ENCODE measurements at places on chromosomes 7 and 10.

- no peak for DNase-seq
These were observed 585.0 kb downstream of the KCNMA1 start for GRCh38 chr10:77052593-77052992.

DNA sequence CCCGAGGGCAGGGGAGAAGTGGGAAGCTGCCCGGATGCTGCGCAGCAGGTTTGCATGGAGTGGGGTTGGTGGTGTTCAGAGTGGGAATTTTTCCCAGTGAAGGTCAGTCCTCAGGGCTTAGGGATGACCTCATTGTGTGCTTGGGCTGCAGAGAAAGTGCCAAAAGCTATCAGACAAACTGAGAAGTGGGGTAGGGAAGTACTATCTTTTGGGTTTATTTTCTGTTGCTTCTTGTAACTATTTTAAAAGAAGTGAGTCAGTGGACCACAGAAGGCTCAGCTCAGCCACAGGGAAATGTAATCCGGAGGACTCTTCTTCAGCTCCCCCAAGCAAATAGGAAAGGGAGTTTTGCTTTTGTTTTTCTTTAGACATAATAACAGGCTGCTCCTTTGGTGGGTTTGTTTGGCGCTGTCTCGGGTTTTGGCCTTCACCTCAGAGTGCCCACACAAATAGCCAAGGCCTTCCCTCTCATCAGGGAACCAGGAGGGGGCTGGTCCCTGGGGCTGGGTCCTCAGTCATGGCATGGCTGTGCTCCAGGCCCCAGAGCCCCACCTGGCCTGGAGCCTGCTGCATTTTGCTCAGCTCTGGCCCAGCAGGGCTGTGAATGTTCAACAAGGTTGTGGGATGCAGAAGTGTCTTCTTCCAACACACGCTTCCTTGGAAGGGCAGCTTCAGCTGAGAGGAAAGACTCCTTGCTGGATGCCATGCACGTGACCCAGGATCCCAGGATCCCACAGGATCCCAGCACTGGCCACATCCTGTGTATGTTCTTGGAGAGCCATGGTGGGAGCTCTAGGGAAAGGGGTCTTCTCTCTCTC lies 5.4 kb upstream of the FAM170B start:
- no peak for DNase-seq

GRCh38 chr10:124875596-124875995 lies 66.3 kb upstream of the ZRANB1 start:
- no peak for DNase-seq

- DNase-seq: no peak
These were observed 22.2 kb downstream of the SUGCT start for GRCh38 chr7:40156988-40157387.

GRCh38 chr10:116588995-116589394 lies 1.8 kb upstream of the PNLIPRP1 start:
- DNase-seq: no peak

GRCh38 chr10:29861811-29862505 lies 197.4 kb downstream of the JCAD start:
- DNase-seq: no peak

DNA sequence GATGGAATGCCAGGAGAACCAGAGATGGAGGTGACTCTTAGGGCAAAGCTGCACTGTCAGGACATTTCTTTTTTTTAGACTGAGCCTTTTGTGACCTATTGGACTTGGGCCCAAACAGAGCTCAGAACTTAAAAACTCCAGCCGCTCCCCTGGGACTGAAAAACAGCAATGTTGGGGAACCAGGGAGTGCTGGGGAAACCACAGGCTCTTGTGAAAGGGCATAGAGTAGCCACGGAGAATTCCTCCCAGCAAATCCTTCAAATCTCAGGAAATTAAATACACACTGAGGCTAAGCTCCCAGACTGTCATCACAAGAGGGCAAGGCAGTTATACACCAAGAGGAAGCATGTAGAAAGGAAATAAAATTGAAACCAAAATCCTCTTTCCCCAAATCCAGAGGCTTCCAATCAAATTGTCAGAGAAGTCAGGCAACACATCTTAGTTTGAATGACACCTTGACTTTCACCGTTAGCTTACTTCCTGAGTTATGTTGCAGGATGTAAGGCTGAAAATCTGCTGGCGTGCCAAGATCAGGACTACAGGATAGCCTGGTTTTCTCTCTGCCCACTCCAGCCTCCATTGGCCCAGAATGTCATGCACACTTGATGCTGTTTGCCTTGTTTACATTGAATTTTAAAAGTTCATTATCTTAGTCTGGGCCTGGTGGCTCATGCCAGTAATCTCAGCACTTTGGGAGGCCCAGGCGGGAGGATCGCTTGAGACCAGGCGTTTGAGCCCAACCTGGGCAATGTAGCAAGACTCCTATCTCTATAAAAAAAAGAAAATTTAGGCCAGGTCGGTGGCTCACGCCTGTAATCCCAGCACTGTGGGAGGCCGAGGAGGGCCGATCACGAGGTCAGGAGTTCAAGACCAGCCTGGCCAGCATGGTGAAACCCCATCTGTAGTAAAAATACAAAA lies 2.6 kb upstream of the RFC2 start:
- no peak for DNase-seq

GRCh38 chr10:91051829-91052228 lies 130.9 kb upstream of the ANKRD1 start:
- DNase-seq: no peak

DNA sequence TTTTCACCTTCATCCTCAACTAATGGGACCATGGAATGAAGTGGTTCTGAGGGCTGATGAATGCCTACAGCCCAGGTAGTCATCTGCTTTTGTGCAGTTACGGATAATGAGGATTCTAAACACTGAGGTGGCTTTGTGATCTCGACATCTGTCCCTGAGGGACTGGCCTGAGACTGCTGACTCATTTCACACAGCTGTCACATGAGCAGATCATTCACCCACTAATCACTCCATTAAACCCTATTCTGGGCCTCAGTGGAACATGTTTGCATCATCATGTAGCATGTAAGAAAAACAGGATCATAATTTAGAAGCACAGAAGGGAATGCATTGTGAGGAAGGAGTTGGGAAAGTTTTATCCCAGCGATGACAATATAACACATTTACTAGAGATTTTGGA lies 79.4 kb upstream of the FEZF1 start:
- no peak for DNase-seq

- no peak for DNase-seq
These were observed 6.1 kb upstream of the RELN start for GRCh38 chr7:103995554-103995953.

GRCh38 chr10:91219371-91220193 lies 881 bp upstream of the PCGF5 start:
- DNase-seq: no peak

DNA sequence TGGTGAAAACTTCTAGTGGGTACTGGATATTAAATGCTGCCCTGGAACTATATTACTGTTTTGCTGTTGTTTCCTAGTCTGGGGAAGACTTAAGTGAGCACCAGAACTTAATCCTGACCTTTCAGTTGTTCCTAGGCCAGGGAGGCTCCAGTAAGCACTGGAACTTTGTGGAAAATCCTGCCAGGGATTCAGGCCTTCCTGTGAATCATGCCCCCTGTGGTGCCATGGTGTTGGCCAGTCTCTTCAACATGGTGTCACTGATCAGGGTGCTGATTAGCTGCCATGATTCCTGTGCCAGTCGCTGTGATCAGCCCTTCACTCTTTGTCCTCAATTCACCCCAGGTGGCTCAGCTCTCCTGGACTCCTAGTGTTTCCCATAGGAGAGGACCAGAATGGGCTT lies 8.5 kb upstream of the AOAH start:
- no peak for DNase-seq

- no peak for DNase-seq
These were observed 10.5 kb downstream of the PLXDC2 start for GRCh38 chr10:19826712-19827111.

DNA sequence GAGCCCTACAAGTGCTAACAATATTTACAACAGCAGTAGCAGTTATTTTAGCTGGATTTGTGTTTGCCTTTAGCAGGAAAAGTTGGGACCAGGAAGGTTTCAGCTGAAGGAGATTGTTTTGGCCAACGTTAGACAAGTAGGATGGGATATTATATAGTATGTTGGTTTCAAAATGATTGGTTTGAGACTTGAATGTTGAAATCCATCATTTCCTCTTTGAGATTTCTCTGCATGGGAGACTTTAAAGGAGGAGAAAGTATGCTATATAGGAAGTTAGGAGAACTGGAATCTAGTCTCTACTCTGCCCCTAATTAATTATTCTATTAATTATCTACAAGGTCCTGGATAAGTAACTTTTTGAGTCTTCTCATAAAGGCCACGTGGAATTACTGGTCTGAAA lies 263.8 kb downstream of the PTEN start:
- DNase-seq: no peak

DNA sequence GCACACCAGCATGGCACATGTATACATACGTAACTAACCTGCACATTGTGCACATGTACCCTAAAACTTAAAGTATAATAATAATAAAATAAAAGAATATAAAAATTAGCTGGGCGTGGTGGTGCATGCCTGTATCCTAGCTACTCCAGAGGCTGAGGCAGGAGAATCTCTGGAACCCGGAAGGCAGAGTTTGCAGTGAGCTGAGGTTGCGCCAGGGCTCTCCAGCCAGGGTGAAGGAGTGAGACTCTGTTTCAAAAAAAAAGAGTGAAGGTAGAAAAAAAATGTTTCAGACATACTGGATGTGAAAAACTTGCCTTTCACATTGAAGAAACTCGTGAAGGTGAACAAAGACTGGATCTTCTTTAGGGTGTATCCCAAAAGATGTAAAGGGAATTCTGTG lies 26.7 kb downstream of the TSPAN14 start:
- no peak for DNase-seq

DNA sequence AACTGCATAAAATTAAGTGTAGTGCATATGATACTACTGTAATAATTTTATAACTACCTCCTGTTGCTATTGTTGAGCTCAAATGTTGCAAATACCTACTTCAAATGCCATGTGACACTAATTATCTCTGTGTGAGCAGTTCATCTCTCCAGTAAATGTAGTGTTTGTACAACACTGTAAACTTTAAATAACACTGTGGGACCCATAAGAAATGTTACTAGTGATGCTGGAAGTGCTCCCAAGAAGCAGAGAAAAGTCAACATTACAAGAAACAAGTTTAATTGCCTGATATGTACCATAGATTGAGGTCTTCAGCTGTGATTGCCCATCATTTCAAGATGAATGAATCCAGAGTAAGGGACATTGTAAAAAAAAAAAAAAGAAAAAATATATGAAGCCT lies 39.9 kb downstream of the RALA start:
- no peak for DNase-seq

- DNase-seq: no peak
These were observed 94.1 kb downstream of the HBP1 start for GRCh38 chr7:107262857-107263256.

DNA sequence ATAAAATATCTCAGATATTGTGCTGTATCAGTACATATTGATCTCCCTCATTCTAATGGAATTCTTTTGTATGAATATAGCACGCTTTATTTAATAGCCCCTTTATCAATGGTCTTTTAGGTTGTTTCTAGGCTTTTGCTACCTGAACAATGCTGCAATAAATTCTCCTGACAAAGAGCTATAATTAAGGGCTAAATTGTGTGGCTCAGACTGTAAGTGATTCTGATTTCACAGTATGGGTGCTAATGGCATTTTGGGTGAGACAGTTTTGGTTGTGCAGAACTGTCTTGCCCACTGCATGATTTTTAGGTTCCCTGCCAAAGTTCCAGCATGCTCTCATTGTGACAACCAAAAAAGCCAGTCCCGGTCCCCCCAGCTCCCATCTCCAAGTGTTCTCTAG lies 363.2 kb downstream of the REEP3 start:
- no peak for DNase-seq

DNA sequence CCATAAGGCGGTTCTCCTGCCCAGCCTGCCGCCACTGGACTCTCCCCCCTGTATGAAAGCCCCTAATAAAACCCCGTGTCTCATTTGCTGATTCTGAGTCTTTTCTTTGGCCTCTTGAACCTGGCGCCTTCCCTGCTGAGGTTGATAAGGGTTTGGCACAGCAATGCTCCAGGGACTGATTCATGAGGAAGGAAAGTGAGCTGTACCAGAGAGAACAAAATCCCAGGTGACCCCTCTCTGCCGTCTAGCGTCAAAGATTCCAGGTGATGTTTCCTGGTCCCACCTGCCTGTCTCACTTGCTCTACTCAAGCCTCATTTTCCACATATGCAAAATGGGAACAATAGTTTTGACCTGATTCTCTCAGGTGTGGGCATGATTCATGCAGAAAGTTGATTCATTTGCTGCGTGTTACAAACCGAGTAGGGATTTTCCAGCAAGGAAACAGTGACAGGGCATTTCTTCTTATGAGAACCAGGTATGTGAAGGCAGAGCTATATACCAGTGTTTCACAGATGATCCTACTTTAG lies 730.6 kb upstream of the IGFBP3 start:
- no peak for DNase-seq

- DNase-seq: no peak
These were observed 372.4 kb upstream of the LRGUK start for GRCh38 chr7:133754708-133755107.

- DNase-seq: no peak
These were observed 29.6 kb upstream of the FAM20C start for GRCh38 chr7:162632-163297.

DNA sequence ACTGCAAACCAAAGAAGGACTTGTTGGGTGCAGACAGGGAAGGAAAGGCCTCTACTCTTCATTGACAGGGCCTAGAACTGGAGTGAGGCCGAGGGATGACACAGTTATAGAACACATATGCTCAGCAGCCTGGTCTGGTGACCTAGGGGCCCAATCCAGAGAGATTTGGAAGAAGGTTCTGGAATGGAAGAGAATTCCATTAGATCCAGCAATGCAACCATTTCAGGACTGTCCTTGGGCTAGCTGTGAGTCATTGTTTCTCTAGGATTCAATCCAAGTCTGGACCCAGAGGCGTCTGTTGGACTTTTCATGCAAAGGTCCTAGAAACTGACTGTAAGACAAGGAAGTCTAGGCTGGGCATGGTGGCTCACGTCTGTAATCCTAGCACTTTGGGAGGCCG lies 59.2 kb downstream of the WIPF3 start:
- DNase-seq: no peak

DNA sequence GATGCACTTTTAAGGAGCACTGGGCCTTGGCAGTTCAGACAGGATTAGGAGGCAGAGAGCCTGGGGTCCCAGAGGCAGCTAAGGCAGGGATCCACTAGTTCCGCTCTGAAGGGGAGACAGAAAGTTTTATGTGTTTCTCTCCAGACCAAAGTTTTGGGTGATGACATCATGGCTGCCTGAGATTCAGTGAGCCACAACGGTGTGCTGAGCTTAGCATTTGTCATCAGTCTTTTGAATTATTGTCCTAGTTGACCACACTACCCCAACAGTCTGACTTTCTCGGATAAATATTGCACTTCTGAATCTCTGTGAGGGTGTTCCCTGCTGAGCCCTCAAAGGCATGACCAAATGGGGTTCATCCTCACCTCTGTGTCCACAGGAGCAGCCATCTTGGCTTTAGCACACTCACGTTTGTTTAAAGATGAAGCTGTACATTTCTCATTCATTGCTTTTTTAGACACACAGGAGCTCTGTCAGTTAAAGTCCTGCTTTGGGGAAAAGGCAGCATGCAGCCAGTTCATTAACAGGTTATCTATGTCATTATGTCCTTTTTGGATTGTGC lies 297.7 kb upstream of the LRGUK start:
- DNase-seq: no peak

- no peak for DNase-seq
These were observed 125.3 kb downstream of the ATXN7L1 start for GRCh38 chr7:105751054-105751453.

- DNase-seq: no peak
These were observed 190.2 kb downstream of the SORCS3 start for GRCh38 chr10:104831272-104831671.
